ENCODE measurements at places on chromosomes 5 and 9. TPM values are rescaled to one million over a fixed set of nuclear protein-coding genes. Genes with fewer than 3 reads are reported as not detected.

Gene CDH18
- under 0.01 TPM for total RNA-seq

- DNase-seq, result no peak
These were observed 344.3 kb upstream of the ARRDC3 start for GRCh38 chr5:91727463-91727862.

GRCh38 chr5:172178301-172178987, 9.6 kb downstream of the STK10 start:
- no peak for DNase-seq

DNA sequence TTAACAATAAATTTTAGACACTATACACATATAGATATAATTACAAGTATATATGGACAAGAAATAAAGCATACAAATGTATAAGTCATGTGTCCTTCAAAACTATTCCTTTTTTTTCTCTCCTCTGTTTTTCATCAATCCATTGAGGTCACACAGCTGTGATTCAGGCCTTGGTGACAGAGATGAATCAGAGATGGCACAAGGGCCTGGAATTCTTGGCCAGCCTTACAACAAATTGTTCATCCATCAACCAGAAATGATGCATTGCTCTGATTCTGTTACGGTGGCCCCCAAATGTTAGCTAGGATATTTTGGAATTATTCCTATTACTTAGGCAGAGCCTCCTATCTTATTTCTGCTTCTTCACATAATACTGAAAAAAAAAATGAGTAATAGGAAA, 108.7 kb upstream of the MPDZ start:
- no peak for DNase-seq

Gene APBA1
- 0.38 TPM for total RNA-seq

- DNase-seq, result peak; percentile 18
These were observed 40.0 kb downstream of the G3BP1 start for GRCh38 chr5:151811593-151812321.

DNA sequence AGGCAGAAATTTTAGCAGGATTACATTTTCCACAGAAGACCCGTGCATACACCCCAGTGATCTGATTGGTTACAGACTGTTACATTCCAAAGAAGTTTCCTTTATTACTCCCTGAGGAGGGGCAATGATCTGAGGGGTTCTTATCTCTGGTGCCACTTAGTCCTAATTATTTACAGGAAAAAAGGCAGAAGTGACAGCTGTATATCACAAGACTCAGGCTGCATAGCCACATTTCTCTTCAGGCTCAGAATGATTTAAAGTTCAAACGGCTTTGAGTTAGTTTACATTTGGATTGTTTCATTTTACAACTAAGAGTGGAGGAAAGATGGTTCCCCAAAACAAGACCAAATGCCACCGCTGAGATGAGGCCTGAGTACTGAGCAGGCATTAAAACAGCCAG, 17.3 kb downstream of the NAIF1 start:
- no peak for DNase-seq

DNA sequence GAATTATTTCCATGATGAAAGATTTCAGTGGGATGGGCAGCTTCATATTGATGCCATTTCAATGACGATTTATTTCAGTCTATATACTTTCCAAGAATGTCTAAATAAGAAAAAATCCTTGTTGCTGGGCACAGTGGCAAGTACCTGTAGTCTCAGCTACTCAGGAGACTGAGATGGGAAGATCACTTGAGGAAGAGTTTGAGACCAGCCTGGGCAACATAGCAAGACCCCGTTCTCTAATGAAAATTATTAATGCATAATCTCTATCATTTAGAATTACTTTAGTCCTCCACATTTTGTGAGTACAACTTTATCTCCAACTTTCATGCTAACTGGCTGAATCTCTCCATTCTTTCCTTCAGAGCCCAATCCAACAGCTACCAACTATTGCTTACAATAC, 52.5 kb downstream of the PTBP3 start:
- no peak for DNase-seq

- no peak for DNase-seq
These were observed 27.7 kb downstream of the MSX2 start for GRCh38 chr5:174752121-174752520.

GRCh38 chr5:56648460-56649034, 166.8 kb upstream of the MAP3K1 start:
- DNase-seq, result peak; percentile 17

- DNase-seq, result peak; percentile 28
These were observed 1.4 kb downstream of the PCDH1 start for GRCh38 chr5:141876628-141877355.

- no peak for DNase-seq
These were observed 665 bp downstream of the DNAJC18 start for GRCh38 chr5:139438707-139439012.

- no peak for DNase-seq
These were observed 693.0 kb upstream of the CDH6 start for GRCh38 chr5:30500513-30500912.

GRCh38 chr9:83199240-83199639, 136.3 kb upstream of the RASEF start:
- DNase-seq, result peak; percentile 61

- no peak for DNase-seq
These were observed 871 bp downstream of the TRIO start for GRCh38 chr5:14143841-14144585.

DNA sequence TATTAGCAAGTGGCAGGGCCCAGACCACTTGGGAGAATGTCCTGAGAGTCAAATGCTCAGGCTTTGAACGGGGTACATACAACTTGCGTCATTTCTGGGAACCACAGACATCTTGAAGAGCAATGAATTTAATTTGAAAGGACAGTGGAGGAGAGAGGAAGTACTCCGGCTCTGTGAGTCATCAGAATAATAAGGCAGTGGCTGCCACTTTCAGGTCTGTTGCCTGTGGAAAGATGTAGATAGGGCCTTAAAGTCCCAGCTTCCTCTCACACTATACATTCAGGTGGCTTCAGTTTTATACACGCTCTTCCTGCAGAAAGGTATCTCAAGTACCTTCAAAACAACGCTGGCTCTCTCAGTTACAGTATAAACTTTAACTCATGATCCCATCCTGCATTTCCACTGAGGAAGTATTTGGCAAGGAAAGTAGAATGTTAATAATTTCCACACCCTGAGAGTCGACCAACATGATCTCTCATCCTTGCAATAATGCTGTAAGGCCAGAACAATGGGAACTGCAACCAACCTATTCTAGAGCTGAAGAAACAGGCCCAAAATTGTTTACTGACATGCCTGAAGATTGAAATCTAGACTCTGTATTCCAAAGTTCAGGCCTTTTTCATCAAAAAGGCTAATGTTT, 6.8 kb upstream of the PRUNE2 start:
- DNase-seq, result peak; percentile 24

DNA sequence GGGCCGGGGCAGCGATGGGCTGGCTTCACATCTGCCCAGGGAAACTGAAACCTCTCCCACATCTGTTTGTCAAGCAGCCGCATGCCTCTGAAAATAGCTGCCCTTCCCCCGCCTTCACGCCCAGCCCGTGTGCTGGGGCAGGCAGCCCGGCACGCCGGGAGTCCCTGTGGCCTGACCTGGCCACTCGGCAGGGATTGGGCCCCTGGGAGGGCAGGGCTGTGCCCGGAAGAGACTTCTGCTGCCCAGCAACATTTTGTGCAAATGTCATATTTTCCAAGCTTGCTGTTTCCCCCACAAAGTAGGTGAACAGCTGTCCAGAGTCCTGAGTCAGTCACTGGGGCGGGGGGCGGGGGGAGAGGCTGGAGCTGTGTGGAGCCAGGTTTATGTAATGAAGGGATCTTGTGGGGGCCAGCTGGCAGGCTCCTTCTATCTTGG, 8.2 kb downstream of the COL27A1 start:
- DNase-seq, result no peak

DNA sequence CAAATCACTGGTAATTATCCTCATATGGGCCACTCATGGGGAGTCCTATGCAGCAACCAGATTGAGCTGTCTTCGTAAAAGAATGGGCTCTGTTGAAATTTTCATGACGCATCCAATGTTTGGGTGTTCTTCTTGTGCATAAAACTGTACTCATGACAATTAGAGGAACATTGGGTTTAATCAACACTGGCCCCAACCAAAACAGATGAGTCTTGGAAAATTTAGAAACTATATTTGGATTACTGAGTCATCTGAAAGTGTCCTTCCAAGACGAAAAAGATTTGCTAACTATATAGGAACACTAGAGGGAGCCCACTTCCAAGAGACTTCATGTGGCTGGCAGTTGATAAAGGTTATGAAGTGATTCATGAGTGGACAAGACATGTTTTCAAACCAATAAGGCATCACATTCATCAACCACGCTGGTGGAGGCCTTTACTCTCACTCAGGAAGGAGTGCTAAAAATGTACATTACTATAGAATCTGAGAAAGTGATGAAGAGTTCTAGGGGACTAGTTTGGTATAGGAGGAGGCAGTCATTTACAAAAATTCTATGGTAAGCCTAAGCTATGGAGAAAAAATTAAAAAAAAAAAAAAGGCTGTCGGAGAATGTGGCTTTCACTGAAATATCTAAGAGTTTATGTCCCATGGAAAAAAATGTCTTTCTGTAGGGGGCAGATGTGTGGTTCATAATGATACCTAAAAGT, 313.5 kb downstream of the PRDM9 start:
- DNase-seq, result peak; percentile 53

DNA sequence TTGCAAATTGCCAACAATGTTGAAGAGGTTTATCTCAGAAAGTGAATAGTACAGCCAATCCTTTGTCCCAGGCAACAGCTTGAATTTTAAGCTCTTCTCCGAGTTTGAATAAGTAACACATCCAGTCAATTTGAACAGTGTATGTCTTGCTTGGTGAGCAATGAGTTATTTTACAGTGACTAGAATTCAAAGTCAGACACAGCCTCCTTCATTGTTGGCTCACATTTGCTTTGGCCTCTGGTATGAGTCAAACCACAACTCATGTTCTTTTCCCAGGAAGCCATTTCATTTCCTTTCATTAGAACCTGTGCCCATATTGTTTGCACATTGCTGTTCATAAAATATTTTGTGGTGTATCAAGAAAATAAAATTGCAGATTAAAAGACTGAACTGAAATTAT, 622.0 kb upstream of the DAB2 start:
- peak; percentile 86 for DNase-seq

DNA sequence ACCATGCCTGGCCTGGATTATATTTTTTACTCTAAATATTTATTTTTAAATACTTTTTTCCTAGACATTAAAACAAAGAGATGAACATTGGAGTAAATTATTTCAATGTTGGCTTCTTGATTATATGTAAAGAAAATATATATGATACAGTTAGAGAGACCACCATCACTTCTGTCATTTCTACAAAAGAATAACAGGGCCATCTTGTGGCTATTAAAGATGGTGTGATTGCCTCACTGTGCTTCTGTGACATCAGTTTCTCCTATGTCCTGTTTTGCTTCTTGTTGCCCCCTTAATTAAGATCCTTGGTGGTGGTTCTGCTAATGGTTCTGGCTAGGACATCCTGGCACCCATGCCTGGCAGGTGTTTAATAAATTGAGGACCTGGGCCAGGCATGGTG, 32.9 kb downstream of the NDFIP1 start:
- no peak for DNase-seq

- DNase-seq, result peak; percentile 71
These were observed 159.3 kb downstream of the RGS3 start for GRCh38 chr9:113622600-113623400.

DNA sequence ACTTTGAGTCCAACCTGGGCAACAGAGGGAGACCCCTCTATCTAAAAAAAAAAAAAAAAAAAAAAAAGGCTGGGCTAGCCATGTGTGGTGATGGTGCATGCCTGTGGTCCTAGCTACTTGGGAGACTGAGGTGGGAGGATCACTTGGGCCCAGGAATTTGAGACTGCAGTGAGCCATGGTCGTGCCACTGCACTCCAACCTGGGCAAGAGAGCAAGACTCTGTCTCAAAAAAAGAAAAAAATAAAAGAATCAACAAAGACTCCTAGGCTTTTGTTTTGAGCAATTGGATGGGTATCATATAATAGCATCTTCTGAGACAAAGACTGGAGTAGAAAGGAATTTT, 481.7 kb upstream of the PAPPA start:
- DNase-seq, result no peak

DNA sequence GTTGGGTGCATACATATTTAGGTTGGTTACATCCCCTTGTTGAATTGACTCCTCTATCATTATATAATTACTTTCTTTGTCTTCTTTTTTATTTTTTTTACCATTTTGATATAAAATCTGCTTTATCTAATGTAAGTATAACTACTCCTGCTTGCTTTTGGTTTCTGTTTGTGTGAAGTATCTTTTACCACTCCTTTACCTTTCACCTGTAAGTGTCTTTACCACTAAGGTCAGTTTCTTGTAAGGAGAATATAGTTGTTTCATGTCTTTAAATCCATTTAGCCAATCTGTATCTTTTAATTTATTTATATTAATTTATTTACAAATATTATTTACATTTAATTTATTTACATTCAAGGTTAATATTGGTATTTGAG, 33.0 kb downstream of the INSL4 start:
- no peak for DNase-seq

DNA sequence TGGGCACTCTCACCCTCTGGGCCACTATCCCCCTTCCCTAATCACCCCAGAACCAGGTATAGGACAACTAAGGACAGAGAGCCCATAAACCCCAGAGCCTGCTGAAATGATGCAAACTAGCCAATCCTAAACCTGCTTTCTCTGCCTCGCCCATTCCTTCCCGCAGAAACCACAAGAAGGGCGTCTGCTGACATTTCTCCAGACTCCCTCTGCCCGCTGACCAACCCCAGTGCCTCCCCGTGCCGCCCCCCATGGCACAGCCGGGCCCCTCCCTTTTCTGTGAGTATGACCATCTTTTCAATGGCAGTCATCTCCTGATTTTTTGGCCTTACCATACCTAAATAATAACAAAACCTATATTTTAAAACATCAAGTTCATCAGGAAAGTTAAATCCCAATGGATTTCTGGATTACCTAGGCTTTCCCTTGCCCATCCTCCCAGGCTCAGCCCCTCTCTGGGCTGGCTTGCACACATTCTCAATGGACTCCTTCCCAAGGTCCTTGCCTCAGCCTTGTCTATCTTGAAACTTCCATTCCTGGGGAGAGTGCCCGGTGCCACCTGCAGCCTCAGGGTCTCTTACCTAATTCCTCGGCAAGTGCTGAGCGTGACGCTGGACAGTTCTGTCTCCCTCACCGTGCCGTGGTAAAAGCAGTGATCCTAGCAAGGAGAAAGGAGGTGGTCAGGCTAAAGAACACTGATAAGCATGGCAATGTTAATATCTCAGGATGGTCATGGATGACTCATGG, 45.2 kb downstream of the ADAM19 start:
- no peak for DNase-seq

DNA sequence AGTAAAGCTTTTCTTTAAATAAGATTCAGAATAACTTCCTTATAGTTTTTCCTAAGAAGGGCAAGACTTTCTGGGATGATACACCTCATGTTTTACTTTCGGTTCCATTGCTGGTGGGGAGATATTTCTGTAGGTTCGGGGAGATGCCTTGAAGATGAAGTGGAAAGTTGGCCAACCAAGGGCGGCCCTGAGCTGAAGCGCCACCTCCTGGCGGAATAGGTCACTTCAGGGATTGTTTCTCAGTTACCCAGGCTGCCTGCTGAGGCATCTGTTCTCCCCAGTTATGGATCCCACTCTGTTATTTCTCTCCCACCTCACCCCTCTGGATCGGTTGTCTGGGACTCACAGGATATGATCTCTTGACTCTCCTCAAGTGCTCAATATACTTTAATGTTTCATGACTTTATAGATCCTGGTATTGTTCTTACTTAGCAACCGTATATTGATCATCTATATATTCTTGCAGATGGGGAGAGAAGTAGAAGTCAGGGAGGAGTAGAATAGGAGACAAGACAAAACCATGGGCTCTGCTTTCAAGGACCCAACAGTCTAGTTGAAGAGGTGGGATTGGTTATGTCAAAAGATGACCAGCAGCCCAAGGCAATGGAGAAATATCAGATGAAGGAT, 23.4 kb downstream of the MEGF10 start:
- DNase-seq, result peak; percentile 36

All from bronchial epithelial cell (primary cell).